Cortex of kidney (tissue), 1 donor: ENCODE measurements at places on chromosomes 4 and X.

DNA sequence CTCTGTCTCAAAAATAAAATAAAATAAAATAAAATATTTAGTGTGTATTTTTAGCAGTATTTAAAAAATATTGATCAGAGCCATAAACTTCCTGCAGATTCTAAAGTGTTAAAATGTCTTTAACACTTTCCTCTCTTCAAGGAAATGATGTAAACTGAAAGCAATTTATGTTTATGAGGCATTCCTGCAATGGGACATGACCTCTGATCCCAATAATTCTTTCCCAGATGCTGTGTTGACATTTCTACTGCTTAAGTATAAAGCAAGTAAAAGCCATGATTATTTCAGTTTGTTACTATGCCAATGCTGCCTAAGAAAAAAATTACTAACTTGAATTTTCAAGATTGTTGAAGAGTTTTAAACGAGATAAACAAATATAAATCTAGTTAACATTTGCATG, 29.0 kb downstream of the COQ2 start:
- DNase-seq: no peak

DNA sequence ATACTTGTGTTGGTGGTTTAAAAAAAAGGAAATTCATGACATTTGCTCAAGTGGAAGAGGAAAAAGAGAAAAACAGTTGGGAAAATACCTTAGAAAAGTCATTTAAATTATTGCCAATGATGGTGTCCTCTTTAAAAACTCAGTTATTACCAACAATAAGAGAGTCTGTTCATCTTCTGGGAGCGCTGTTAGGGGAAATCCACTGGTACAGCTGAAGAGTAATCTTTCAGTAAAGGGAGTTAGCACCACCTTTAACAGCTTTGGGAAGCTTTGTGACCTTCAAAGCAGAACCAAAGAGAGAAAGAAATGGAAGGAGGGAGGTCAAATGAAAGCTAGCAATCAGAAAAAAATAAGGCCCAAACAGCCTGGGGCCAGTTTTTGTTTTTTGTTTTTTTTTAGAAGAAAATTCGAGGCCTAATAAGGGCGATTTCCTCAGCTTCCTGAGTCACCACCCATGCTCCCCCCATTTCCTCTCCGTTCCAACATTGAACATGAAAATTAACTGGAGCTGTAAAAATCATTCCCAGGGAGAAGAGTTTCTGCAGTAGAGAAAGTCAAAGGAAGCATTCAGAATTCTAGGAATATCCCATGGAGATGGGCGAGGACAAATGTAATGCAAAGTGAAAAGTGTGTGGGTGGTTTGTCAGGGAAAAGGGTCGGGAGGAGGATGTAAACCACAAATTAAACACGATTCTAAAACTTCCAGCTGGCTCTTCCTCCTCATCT, 115.1 kb downstream of the SH3KBP1 start:
- DNase-seq: no peak

- no peak for DNase-seq
These were observed 6.4 kb downstream of the SLBP start for GRCh38 chr4:1705732-1706131.

DNA sequence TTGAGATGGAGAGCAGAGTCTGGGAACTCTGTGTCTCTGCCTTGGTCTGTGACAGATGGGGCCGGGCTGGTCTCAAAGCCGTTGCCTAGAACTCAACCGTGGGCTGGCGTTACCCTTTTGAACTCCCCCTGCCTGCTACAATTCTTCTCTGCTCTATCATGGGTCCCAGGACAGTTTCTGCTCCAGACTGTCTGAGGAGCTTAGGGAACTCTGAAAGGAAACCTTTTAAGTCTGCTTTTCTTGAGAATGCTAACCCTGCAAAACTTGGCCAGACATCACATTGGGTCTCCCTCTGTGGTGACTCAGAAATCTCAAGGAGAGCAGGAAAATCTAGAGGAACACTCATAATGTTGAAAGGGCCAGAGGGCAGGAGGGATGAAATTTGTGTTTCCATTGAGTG, 240.6 kb downstream of the CBR4 start:
- no peak for DNase-seq

GRCh38 chrX:154010330-154011087, 9.2 kb downstream of the IRAK1 start:
- no peak for DNase-seq

DNA sequence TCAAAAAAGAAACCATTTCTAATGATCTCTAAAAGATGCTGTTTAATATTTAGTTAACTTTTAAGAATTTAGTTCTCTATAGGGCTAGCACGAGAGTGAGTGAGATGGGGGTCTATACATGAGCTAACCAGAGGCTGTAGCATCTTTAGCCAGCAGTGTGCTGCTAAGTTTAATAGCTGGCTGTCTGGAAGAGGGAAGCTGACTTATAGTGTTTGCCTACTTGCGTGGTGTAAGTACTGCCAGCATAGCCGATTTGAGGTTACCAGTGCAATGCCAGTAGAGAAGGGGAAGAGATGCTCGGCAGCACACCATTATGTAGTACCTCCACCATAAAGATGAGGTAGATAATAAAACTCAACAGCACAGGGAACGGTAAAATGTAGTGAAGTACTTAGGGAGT, 47.1 kb upstream of the TMEM131L start:
- DNase-seq: no peak

- no peak for DNase-seq
These were observed 3.8 kb downstream of the G6PD start for GRCh38 chrX:154542723-154543424.

GRCh38 chr4:39721788-39722187, 23.9 kb downstream of the UBE2K start:
- no peak for DNase-seq

- DNase-seq: no peak
These were observed 114.0 kb upstream of the LDB2 start for GRCh38 chr4:17012451-17012850.

- no peak for DNase-seq
These were observed at the start of gene SORCS2 for GRCh38 chr4:7192252-7193029. Gene SORCS2 (plus strand): TSS chr4:7192538.

DNA sequence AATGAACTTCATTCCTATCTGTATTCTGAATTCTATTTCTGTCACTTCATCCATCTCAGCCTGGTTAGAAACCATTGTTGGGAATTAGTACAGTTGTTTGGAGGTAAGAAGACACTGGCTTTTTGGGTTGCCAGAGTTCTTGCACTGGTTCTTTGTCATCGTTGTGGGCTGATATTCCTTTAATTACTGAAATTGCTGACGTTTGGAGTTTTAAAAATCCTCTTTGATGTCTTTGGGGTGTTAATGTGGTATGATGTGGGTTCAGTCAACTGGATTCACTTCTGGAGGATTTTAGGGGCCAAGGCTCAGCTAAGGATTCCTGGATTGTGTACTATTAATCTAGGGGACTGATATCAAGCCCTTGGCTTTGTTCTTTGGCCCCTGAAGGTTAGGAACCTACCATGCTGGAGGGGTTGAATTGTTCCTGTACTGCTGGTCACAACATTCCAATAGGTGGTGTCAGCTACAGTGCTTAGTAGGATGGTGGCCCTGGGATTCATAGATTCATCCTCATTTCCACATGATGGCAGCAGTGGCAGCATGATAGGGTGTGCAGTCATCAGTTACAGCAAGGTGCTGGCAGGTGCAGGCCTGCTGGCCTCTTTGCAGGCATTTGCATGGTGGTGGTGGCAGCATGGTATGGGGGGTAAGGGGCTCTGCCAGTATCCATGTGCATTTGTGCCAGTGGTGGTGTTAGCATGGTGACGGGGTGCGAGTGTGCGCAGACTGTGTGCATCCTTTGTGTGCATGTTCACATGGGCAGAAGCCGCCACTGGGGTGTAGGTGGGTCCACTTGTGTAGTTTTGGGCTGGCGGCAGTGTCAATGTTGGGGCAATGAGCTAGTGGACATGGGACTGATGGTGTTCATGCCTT, 301.3 kb downstream of the TEX13C start:
- DNase-seq: no peak

- DNase-seq: no peak
These were observed 61.6 kb downstream of the HPGD start for GRCh38 chr4:174460684-174461083.

GRCh38 chrX:40081679-40082068, 16.1 kb downstream of the BCOR start:
- DNase-seq: no peak

- no peak for DNase-seq
These were observed 24.8 kb upstream of the AFAP1 start for GRCh38 chr4:7964459-7964858.

GRCh38 chrX:46447384-46447783, 97.8 kb downstream of the ZNF674 start:
- no peak for DNase-seq

DNA sequence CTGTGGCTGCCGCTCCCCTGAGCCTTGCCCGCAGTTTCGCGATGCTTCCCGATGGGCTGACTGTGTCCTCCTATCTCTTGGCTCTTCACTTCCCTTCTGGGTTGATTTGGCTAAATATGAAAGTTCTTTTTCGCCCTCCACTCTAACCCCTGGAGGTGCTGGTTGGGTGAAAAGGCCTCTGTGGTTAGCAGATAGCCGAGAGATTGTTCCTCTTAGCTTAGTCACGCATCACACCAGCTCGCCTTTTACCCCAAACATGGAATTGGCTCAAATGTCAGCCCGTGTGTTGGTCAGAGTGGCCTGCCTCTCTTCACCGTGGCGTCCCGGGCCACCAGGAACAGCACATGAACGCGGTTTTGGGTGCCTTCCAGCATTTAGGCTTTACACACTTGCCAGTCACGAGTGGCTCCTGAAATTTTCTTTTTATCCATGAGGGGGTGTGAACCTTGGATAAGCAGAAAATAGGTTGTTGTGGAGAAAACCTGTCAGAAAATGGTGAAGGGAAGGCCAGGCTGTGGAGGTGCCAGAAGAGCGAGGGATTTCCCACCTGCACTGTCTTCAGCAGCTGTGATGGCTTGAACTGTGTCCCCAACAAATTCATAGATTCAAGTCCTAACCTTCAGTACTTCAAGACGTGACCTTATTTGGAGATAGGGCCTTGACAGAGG, 8.9 kb downstream of the CLCN4 start:
- DNase-seq: no peak

DNA sequence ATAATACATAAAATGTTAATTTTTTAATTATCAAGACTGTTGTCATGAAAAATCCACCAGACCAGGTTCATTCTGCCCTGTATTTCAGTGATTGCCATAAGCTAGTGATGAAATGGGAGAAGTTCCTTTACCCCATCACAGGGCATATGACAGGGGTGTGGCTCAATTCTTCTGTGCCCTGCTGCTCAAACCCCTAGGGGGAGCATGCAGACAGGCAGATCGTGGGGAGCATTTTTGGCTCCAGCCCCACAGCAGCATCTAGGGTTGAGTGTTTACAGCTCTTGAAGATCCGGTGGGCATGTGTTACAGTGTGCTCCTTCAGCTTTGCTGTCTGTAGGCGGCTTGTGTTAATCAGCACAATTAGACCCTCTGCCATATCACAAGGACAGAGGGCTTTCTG, 700.7 kb downstream of the PCDH18 start:
- DNase-seq: no peak

- no peak for DNase-seq
These were observed 37.5 kb downstream of the SMIM20 start for GRCh38 chr4:25951390-25951952.

- DNase-seq: no peak
These were observed 485.4 kb downstream of the INPP4B start for GRCh38 chr4:142360657-142361056.

DNA sequence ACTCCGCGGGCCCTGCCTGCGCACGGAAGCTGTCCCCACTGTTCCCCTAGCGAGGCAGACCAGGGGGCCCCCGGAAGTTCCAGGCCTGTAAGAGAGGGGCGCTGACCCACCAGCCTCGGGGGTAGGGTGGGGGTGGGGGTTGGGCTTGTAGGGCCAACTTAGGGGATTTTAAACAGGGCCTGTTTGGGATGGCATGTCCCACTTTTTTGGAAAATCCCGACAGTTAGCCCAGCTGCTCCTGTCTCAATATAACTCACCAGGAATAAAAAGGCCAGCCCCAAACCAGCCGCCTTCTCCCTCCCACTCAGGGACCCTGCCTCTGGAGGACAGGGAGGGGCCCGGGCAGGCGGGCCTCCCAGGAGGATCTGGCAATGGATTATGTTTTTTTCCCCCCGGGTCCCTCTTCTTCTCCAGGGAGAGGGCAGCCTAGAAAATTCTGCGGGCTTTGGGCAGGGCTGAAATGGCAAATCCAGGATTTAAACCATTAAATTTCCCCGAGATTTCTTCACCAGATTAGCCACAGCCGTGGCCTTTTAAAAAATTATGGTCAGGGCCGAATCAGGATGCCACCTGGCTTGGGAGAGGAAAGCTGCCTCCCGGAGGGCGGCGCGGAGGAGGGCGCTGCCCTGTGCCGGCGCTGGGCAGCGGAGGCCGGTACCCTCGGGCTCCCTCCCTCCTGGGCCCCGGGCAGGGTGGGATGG, 957 bp downstream of the PPP2R2C start:
- DNase-seq: no peak

DNA sequence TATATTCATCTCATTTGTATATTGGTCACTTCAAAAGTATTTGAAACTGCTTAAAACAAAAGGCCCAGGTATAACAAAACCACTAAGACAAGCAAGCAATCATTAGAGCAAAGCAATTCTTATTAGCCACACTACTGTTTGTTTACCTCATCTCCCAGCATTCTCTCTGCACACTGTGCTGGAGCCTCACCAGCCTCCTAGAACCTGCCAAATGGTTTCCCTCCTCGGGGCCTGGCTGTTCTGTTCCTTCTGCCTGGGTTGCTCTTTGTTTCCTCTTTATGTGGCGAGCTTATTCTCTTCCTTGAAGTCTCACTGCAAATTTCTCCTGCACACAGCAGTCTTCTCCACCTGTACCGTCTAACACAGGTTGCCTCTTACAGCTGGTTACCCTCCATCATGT, 67.5 kb upstream of the MND1 start:
- no peak for DNase-seq

GRCh38 chrX:12080265-12080664, 58.0 kb upstream of the FRMPD4 start:
- DNase-seq: no peak

- no peak for DNase-seq
These were observed 1.6 kb downstream of the REST start for GRCh38 chr4:56909086-56909894.

DNA sequence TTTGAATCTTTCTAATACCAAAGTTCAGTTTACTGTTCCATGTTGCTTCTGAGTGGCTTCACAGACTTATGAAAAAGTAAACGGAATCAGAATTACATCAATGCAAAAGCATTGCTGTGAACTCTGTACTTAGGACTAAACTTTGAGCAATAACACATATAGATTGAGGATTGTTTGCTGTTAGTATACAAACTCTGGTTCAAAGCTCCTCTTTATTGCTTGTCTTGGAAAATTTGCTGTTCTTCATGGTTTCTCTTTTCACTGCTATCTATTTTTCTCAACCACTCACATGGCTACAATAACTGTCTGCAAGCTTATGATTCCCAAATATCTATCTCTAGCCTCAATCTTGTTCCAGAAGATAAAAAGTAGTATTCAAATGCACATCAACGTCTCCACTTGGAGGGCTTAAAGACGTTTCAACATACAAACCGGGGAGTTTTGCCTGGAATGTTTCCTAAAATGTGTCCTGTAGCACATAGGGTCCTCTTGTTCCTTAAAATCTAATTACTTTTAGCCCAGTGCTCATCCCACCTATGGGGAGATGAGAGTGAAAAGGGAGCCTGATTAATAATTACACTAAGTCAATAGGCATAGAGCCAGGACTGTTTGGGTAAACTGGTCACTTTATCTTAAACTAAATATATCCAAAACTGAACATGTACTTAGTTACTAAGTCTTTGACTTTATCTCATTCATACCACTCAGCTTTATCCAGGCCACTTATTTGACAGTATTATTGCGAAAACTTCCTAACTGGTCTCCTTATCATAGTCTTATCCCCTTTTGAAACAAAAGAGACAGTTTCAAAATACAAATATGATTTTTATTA, 3.6 kb upstream of the AFP start:
- no peak for DNase-seq

- DNase-seq: no peak
These were observed 252.3 kb downstream of the PDHA2 start for GRCh38 chr4:96092151-96092705.

- no peak for DNase-seq
These were observed 434.8 kb upstream of the IGFBP7 start for GRCh38 chr4:57544811-57545654.
